GM03348 (cell line): ENCODE measurements at places on chromosomes 3 and 15.

- no peak for DNase-seq
Measured at GRCh38 chr3:15800780-15801179, 3.0 kb upstream of the ANKRD28 start.

DNA sequence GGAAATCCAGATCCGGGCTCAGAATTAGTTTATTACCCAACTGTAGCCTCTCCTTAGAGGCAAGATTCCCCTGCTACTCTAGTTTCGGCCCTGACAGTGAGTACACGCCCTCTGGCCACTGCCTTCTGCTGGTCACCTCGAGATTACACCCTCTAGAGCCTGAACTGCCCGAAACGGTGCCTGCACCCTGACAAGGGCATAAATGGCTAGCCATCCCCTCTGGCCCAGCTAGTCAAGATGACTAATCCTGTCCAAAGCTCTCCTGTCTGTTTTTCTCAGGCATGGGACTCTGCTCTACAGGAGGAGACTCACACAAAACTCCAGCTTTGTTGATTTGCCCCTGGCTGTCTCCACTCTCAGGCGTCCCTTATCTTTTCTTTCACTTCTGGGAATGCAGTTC lies 150.5 kb upstream of the UBE2E2 start:
- no peak for DNase-seq

GRCh38 chr15:77012868-77013267 lies 17.9 kb downstream of the PSTPIP1 start:
- no peak for DNase-seq

DNA sequence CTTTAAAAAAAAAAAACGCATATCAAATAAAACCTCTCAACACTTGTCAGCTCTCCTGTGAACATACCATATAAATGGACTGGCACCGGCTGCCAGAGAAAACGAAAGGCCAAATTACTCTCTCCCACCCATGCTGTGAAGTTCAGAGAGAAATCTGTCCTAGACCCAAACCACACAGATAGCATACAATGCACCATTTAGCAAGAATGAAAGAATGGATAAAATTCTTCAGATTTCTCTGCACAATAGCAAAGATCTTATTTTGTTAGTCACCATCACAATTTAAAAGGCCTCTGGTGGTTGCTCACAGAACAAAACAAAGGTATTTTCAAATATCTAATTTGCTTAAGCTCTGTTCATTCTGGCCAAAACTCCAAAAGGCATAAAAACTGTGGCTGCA lies 93.9 kb upstream of the BHLHE40 start:
- DNase-seq = peak; percentile 51

DNA sequence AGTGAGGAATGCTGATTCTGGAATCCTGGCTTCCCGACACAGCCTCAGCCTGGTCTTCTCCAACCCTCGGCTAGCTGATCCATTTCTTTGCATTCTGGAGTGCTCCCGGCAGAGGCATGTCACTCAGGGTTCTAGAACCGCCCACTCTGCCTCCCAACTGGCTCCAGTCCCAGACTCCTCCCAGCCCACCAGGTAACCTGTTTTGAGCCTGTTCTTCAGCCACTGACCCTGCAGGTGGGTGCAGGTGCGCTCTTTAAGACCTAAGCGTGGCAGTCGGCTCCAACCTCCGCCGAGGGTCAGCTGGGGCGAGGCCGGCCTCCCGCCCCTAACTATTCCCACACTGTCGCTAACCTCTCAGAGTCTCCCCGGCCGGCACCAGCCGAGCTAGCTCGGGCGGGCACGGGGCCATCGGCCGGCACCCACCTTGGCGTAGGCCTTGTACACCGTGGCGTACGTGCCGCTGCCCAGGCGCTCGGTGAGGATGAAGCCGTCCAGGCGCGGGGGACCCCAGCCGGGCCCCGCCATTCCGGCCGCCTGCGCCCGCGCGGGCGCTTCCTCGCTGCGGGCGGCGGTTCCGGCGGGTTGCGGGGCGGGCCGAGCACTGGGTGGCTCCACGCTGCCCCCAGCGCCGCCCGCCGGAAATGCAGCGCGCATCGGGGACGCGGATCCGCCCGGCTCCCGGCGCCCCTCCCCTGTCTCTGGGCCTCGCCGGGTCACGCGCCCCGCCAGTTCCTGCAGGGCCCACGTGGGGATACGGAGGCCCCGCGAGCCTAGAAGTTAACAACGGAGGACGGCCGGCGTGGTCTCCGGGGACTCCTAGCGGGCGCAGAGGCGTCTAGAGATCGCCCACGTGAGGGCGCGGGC lies at the start of gene ULK3:
Gene ULK3, minus strand, starts transcription at position 576 of the 864 bp plus-strand sequence. Its CDS starts 51 bp downstream, at position 525.
- DNase-seq = peak; percentile 99

- peak; percentile 27 for DNase-seq
Measured at GRCh38 chr3:117553461-117553860, 843.9 kb downstream of the TUSC7 start.

DNA sequence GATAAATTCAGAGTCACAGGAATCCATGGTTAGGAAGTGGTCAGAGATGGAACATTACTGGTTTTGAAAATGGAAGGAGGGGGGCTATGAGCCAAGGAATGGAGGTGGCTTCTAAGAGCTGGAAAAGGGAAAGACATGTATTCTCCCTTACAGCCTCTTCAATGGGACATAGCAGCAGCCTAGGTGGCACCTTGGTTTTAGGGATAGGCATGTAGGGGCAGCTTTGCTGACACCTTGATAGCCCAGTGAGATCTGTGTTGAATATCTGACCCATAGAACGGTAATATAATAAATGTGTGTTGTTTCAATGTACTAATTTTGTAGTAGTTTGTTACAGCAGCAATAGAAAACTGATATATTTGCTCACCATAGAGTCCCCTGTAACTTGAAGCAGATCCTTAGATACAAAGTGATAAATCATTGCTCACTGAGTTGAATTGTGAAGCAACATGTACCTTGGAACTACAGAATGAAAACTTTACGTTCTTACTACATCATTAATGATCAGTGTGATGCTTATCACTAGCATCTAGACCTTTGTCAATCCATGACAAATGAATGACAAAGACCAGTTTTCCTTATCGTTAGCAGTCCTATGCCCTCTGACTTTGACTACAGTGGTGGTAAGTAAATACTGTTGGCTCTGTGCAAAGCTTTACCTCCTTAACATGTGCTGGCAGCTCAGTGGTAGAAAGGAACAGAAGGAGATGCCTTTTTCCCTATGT lies 53.8 kb downstream of the TMEM45A start:
- DNase-seq = no peak

- DNase-seq = no peak
Measured at GRCh38 chr15:81882504-81882903, 163.3 kb downstream of the MEX3B start.
